ENCODE measurements at places on chromosomes 6 and 20.

DNA sequence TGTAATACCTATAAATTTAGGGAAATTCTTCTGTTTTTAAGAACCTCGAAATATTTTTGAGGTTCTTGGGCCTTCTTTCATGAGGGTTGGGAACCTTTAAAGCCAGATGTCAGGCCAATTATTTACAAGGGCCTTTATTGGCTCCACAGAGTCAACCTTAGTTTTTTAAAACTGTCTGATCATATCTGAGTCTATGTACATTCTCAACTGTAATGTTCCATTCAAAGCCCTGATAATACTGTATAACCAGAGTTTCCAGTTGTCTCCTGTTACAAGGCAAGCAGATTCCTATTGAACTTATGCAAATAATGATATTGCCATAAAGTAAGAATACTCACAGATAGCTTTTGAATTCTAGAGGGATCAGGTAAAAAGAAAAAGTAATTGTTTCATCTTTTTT is 545.5 kb downstream of the EPM2A start:
- no peak for DNase-seq

- DNase-seq, result no peak
Observed at GRCh38 chr20:23434521-23435313, 4.8 kb upstream of the CSTL1 start.

GRCh38 chr6:73858376-73858775 is 162.4 kb downstream of the CD109 start:
- DNase-seq, result no peak

GRCh38 chr20:48826069-48826468 is 1.7 kb downstream of the PREX1 start:
- DNase-seq, result no peak

DNA sequence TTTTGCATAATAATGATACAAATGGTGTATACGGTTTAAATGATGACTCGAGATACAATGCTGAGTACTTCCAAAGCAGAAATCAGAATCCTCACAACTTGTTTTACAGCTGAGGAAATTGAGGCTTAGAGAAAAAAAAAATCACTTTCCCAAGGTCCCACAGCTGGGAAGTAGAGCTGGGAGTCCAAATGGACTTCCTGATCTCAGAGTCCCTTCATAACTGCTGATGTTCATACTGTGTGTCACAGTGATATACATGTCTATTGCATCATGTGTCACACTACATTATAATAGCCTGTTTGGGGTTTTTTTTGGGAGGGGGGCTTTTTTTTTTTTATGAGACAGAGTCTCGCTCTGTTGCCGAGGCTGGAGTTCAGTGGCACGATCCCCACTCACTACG is 8.5 kb downstream of the HM13 start:
- DNase-seq, result no peak

DNA sequence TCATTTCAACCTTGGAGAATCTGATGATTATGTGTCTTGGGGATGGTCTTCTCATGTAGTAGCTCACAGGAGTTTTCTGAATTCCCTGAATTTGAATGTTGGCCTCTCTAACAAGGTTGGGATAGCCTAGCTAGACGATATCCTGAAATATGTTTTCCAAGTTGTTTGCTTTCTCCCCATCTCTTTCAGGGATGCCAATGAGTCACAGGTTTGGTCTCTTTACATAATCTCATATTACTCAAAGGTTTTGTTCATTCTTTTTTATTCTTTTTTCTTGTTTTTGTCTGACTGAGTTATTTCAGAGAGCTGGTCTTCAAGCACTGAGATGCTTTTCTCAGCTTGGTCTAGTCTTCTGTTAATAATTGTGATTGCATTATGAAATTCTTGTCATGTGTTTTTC is 42.7 kb upstream of the COL9A1 start:
- DNase-seq, result no peak

DNA sequence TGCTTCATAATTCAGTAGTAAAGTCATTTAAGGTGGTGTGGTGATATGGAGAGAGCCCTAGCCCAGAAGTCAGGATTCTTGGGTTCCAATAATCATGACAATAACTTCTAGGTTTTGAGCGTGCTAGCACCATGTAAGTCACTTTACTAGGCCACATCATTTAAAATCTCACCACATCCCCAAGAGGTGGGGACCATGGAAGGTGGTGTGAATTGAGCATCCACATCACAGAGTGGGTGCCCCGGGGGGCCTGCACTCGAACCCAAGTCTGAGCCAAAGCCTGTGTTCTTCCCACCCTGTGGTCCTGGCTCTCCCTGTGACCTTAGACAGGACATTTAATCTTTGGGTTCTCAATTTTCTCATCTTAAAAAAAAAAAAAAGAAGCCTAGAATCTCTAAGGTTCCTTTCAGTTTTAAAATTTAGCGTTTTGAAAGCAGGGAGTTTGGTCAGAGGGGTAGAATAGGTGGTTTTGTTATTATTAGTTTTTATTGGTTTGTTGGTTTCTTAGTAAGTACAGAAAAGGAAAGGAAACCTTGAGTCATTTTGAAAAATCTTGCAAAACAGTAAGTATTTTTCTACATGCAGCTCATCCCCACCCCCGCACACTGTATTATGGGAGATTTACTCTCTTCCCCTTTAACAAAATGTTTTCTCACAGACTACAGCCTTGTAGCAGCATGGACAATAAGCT is 26.4 kb downstream of the ARMC2 start:
- DNase-seq, result no peak

GRCh38 chr6:142416179-142416578 is 114.4 kb downstream of the ADGRG6 start:
- no peak for DNase-seq

- DNase-seq, result no peak
Observed at GRCh38 chr6:126112171-126112632, 125.9 kb downstream of the TRMT11 start.

GRCh38 chr20:21640556-21640955 is 64.9 kb upstream of the PAX1 start:
- no peak for DNase-seq

All from T-helper 17 cell (primary cell).